Left lung (tissue), 14 donors: ENCODE measurements at places on chromosomes 4 and X.

DNA sequence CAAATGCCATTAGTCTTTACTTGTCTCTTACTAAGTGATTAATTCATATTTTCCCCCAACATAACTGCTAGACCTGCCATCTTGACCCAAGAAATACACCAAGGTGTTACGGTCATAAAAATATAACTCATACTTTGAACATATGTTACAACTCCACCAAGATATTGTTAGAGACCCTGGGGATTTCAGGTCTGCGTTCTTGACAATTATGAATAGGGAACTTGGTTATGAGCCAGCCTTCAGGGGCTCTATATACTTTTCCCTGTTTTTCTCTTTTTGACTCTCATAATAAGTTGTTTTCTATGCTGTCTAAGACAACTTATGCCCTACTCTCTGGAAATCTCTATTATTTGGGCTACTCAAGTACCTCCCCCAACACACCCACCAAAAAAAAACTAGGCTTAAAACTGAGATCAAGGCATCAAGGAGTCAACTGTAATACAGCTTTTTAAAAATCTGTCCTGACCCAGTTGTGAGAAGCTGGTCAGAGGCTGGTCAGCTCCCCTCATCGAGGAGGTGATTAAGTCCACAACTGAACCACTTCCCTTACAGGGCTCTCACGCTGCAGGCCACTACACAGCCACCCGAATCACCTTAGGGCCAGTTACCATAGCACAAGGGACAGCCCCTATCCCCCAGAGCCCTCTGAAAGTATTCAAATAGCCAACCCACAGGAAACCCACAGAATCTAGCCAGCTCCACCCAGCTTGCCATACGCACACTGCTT, 10.5 kb upstream of the TLR3 start:
- no peak for DNase-seq

DNA sequence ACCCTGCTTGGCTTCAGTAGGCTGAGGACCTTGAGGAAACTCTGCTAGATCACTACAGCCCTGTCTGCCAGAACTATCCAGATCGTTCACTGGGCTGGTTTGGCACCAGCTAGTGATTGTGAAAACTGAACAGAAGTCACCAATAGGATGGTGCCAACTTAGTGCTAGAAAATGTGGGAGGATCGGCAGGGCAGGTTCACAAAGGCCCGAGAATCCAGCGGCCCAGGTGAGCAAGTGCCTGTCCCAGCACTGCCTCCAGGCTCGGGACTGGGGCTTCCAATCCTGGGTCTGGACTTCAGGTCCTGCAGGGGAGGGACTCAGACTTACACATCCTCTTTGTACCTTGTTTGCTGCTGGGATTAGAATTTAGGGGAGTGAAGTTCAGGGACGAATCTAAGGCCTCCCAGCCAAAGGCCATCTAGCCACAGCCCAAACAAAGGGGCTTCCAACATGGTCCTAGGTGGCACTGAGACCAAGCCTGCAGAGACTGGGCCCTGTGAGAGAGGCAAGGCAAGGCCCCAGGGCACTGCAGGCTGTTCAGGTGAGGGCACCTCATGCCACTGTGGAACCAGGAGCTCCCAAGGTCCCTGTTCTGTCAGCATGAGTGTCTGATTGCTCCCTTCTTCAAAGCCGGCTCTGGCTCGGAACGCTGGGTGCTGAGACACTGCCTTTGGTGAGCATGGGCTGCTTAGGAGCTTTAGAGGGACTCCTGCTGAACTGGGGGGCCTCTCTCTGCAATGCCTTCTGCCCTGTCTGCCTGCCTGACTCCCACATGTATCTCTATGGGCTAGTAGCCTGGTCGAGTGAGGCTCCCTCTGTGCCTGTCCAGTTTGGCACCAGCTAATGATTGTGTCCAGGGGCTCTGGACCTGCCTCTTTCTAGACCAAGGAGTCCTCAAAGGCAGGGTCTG, 20.7 kb upstream of the ZNF185 start:
- no peak for DNase-seq

DNA sequence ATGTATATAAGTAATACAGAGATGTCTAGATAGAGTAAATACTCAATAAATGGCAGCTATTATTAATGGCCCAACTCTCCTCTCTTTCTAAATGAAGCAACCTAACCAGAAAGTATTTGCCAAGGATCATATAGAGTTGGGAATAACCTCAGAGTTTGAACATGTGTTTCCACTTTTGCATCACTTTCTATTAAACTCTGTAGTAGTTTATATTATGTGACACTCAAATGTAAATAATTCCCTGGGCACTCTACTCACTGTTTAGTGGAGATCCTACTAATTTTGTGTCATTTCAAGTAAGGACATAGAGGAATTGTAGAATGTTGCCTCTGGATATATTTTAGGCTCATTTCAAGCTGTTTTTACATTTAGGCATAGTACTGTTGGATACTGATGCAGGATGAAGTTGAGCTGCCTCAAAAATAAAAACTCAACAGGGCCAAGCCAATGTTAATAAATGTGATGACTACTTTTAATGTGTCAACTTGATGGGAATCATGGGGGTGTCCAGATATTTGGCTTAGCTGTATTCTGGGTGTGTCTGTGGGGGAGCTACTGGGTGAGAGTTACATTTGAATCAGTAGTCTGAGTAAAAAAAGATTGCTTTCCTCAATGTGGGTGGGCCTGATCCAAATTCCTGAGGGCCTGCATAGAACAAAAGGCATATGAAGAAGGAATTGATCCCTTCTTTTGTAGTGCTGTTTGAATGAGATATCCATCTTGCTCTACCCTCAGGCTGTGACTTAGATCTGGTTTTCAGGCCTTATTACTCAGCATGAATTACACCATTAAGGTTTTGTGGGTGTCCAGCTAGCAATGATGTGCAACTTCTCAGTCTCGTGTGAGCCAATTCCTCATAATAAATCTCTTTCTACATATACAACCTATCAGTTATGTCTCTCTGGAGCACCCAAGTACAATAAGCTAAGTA, 1368.2 kb downstream of the STIM2 start:
- DNase-seq = peak; percentile 23

DNA sequence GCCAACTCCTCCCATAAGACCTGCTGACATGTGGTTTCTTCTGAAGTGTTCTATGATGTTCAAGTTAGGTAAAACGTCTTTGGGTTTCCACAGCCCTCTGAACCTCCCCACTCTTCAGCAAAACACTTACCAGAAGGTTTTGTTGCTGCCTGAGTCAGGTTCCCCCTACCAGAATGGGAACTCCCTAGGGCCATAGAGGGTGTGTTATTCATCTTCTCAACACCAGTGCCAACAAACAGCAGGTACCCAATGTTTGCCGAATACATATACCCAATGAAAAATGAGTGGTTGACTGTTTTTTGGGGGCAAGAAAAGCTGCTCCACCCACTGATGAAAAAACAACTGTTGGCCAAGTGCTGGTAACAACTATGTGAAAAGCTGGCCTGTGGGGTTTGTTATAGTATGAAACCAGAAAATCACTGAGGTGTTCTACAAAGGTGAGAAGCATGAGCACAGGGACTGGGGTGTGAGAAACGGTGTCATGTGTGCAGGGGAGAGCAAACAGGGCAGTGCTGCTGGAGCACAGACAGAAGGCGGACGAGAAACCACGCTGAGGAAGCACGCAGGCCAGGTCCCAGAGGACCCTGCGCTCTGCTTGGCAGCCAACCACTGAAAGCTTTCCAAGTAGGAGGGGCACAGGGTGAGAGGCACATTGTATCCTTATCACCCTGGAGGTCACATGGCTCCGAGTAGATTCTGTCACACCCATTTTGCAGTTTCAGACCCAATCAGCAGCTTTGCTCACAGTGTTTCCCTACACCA, 28.8 kb downstream of the ATP8A1 start:
- no peak for DNase-seq
